ENCODE measurements at places on chromosomes 3 and 15. TPM values are rescaled to one million over a fixed set of nuclear protein-coding genes. Genes with fewer than 3 reads are reported as not detected.

MYH15 gene
- total RNA-seq: 1.1 TPM

ROBO1 gene
- total RNA-seq: 19.5 TPM

C3orf49 gene
- total RNA-seq: not detected

USP50 gene
- total RNA-seq: not detected

PPARG gene
- 76.2 TPM for total RNA-seq

DNA sequence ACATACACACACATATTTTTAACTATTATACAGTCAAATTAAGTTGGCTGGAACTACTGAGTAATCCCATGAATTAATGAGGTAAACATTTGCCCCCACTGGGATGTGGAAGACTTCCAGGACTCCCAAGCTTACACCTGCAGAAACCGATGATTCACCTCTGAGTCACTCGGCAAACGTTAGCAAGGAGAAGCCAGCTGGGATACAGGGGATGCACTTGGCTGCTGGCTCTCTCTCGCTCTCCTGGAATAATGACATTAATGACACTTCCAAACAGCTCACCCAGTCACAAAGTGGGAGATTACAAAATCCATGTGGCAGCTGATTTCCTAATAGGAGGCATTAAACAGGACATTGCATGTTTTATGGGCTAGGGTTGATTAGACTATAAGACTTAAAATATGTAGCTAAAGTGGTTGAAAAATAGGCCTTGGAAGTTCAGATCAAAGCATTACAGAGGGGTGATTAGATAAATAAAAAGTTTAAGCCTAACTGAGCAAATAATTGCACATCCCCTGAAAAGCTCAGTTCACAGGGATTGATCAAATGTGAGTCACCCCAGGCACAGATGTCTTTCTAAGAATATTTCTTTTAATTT, 500.9 kb downstream of the SOX2 start:
- peak; percentile 96 for DNase-seq

DNA sequence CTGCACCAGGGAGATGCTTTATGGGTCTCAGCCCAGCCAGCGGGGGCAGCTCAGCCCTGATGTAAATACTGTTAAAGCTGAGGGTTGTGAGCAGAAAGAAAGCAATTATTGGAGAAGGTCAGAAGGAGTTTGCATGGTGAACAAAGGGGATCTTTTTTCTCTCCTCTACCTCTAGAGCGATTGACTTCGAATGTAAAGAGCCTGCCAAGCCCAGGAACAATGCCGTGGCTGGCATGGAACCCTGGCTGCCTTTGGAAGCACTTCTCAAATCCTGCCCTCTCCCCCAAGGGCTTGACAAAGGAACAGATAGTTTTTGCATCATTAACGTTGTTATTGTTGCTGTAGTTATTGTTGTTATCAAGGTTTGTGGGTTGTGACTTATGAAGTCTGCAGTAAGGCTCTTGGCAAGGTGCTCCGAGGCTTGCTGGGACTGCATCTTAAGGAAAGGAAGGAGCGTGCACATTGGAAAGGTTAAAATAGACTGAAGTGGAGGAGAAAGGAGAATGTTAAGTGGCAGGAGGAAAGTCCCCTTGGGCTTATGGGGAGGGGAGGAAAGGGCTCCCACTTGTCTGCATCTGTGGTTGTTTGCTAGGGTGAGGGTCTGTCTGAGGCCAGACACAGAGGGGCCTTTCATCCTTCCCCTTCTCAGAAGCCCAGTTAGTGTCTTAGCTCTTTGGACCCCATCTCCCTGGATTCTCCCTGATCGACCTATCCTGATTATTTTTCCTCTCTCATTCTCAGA, 16.7 kb downstream of the PDIA5 start:
- no peak for DNase-seq

GRCh38 chr15:92666780-92667179, 11.2 kb upstream of the FAM174B start:
- DNase-seq: no peak

DNA sequence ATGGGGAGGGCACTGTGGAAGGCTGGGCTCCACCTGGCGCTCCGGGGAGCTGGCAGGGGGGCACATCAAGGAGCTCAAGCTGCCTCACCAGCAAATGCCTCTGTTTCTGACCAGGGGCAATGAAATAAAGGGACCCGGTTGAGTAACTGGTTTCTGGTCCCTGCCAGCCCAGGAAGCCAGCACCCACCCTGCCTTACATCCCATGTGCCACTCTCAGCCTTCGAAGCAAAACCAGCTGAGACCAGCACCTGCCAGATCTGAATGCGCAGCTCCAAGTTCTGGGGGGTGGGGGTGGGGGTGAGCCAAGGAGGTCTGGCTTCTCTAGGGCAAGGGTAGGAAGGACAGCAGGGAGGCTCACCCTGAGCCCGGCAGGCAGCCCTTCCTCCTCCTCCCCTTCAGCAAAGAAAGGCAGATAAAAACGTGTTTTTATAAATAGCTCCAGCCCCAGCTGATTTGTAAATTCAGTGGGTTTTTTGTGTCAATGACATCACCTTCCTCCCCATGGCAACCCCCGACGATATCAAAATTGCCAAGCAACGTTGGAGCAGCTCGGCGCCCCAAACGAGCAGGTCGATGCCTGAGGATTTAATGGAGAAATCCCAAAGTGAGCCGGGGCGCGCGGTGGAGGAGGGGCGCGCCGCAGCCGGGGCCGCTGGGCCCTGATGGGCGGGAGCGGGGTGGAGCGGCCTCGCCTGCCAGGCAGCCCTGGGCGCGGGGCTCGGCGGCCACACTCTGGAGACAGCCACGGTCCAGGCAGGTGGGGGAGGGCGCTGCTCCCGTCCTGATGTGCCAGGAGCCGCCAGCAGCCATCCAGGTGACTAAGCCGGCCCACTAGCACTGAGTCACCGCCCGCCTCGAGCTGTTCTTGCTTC, at the start of gene PAK6:
PAK6 (plus strand) TSS at position 532 of the 872 bp plus-strand sequence. CDS start 25,723 bp downstream, outside the sequence.
- DNase-seq: peak; percentile 87

- peak; percentile 53 for DNase-seq
These were observed 10.2 kb upstream of the FBLN2 start for GRCh38 chr3:13538520-13539291.

DNA sequence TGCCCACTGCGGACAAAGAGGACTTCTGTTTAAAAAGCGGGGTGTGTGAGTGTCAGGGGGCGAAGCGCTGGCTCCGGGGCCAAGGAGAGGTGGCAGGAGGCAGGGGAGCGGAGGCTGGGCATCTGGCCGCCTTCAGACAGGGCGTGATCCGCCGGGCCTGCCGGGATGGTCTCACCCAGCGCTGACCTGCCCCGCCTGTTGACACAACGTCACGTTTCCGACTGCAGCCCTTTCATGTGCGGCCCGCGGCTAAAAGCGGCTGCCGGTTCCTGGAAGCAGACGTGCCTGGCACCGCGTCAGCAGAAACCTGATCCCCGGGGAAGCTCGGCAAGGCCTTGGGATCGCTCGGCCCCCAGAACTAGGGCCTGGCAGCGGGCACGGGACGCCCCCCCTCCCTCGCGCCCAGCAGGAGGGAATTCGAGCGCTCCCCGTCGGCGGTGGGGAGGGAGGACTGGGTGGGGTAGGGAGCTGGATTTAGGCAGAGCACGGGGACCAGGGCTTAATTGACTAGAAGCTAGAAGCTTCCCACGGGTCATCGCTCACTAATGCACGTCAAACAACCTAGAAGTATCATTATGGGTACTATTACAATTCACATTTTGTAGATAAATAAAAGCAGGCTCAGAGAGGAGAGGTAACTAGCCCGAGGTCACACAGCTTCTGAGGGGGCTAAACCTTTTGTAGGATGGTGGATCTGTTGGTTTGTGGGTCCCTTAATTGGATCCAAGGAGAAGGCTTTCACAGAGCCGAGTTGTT, 7.7 kb downstream of the BHLHE40 start:
- peak; percentile 96 for DNase-seq

Data from Daoy (cell line).